ENCODE measurements at places on chromosomes 6 and 20.

GRCh38 chr20:37822141-37822601, 80.8 kb upstream of the VSTM2L start:
- no peak for DNase-seq

DNA sequence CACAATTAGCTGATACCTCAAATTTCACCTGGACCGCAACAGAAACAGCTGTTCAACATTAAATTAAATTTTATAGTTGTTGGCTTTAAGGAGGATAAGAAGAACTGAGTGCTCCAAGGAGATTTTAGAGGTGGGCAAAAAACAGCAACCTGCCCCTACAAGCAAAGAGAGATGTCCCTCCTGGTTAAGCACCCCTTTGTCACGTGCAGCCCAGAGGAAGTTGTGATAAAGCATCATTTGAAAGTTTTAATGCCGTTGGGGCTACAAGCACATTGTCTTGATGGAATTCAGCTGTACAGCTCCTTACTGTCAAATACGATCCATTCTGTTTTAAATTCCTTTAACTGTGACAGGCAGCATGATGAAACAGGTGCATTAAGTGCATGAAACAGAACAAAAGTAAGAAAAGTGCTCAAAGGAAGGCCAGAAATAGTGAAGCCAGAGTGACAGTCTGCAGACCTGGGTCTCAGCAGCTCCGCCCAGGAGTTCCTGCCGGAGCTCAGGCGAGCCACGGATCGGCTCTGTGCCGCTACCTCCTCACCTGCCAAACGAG, 195.0 kb downstream of the GMPR start:
- no peak for DNase-seq

- DNase-seq = no peak
Measured at GRCh38 chr6:165931675-165932074, 236.0 kb downstream of the TBXT start.

DNA sequence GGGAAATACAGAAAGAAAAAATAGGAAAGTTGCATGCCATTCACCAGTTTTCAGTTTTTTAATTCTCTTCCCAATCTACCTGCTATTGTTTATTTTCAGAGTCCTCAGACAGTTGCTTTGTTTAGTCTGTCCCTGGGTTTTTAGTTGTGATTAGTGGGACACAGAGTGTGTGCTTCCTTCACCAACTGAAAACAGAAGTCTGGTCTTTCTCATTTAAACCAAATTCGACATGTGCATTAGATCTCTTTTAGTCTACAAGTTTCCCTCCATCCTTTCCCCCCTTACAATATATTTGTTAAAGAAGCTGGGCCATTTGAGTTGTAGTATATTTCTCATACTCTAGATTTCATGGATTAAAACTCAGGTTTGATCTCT, 58.7 kb upstream of the STMND1 start:
- DNase-seq = no peak

GRCh38 chr6:25239498-25239897, 39.7 kb upstream of the CARMIL1 start:
- no peak for DNase-seq

Measured in activated CD4-positive, CD25-positive, alpha-beta regulatory T cell (primary cell).